Endothelial cell (in vitro differentiated cells): ENCODE measurements at places on chromosomes 1 and 21.

DNA sequence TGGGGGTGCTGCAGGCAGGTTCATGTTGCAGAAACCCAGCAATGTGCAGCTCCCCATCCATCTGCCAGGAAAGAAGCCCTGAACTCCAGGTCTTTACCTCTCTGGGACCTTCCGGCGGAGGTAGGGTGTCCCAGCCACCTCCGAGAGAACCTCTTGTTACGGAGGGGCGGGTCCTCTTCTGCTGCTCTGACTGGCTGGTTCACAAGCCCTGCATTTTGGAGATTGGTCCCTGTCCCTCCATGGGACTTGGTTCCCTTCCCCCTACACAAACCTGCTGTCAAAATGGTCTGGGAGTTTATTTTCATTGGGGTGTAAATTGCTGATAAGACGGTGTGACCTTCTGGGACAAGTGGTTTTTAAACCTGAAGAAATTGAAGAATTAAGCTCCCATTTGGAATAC lies 8.0 kb upstream of the CELSR2 start:
- no peak for DNase-seq

GRCh38 chr1:24553931-24554330 lies 2.0 kb upstream of the NCMAP start:
- DNase-seq, result no peak

GRCh38 chr1:43803646-43804045 lies 96.3 kb downstream of the ST3GAL3 start:
- no peak for DNase-seq

DNA sequence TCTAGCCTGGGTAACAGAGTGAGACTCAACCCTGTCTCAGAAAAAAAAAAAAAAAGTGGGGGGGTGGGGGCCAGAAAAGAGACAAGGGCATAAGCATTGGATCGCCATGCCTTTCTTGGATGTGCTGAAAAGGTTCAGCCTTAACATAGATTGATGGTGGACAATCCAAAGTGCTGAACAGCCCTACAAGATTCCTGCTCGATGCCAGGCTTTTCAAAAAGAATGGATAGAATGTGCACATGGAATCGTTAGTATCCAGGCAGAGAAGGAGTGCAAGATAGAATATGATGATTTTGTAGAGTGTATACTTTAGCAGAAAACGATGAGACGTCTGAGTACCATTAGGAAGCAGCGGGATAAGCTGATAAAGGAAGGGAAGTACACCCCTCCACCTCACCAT lies 10.9 kb upstream of the COA7 start:
- no peak for DNase-seq

DNA sequence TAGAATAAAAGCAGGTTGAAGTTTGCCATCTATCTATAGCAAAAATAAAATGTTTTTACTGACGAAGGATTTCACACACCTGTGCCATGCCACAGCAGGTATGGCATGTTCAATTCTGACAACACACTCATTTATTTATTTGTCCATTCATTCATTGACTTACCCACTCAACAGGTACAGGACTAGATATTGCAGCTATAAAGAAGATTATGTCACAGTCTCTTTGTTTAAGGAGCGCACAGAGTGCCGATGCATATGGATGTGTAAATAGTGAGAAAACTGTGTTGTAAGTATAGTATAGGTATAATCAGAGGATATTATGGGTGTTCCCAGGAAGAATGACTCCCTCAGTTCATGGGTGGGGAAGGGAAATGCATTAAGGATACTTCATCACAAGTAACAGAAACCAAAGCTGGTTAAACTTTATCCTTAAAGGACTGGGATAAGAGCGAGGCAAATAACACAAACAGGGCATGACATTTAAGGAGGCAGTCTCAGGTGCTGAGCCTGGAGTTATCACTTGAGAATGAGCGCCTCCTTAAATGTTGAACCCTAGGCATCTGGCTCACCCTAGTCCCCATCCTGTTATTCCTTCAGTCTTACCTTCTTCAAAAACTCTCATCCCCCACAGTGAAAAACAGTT lies 7.9 kb upstream of the ZRANB2 start:
- DNase-seq, result no peak

DNA sequence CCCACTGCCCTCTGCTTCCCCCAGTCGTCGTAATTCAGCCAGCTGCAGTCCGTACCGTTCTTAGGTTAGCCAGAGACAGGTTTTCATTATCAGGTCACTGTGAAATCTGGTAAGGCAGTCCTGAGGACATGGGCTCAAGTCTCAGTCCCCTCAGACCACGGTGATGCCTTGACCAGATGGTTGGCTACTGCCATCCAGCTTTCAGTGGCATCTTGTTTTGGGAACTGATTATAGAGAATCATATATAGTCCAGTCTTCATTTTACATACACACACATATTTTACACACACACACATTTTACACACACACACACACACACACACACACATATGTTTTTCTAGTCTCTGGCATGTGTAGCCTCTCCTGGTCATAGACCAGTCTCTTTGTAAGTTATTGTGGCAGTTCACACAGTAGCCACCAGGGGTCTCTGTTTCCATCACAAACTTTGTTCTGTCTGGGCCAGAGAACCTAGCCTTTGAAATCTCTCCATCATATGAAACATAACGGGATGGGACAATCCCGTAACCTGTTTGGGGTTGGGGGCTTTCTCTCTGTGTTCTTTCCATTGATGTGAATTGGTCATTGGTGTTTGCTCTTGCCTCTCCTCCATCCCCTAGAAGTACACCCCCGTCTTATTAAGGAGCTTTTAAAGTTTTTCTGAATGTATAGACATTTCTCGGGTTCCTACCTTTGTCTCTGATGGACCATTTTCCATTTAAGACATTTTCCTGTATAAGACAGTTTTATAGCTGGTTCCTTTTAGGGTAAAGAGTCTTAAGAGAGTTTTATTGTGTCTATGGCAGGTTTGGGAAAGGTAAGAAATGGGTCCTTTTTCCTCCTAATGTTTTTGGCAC lies 8.4 kb upstream of the IKBKE start:
- DNase-seq, result peak; percentile 76

DNA sequence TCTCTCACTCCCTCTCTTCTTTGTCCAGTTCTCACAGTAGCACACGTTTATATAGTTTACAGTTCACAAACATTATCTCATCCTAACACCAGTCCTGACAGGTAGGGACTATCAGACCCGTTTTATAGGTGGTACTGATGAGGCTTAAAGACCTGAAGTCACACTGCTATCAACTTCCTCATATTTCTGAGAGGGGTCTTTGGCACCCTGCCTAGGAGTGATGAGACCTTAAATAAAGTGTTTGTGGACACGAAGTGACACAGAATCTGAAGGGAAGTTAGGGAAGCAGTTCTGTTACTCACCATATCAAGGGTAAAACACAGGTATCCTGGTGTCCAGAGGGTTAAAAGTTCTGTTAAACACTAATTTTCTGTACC lies 590 bp upstream of the TACSTD2 start:
- DNase-seq, result no peak

- peak; percentile 6 for DNase-seq
Measured at GRCh38 chr1:246564839-246565750, 966 bp downstream of the TFB2M start.

DNA sequence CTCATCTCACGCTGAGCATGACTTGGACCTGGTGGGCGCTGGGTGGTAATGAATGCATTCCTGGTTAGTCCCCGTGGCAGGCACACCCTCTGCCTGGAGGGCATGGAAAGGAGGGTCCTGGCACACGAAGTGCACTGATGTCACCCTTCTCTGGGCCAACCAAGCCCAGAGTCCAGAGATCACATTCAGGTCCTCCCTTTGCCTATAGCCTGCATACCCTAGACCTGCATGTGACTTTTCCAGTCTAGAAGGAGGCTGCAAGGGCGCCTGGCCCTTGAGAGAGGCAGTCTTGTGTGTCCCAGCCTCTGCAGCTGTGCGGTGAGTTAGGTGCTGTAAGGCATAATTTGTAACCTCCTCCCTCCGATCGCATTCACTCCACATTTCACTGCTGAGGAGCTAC lies 22.1 kb downstream of the PADI2 start:
- DNase-seq, result no peak

GRCh38 chr21:42302794-42303193 lies 12.4 kb downstream of the TFF3 start:
- DNase-seq, result no peak
